ENCODE measurements at places on chromosomes 6 and 20. TPM values are rescaled to one million over a fixed set of nuclear protein-coding genes. Genes with fewer than 3 reads are reported as not detected.

The SPATA25 gene
- 7.3 TPM for total RNA-seq

The BICRAL gene
- 5.3 TPM for total RNA-seq

The OPRM1 gene
- not detected for total RNA-seq

DNA sequence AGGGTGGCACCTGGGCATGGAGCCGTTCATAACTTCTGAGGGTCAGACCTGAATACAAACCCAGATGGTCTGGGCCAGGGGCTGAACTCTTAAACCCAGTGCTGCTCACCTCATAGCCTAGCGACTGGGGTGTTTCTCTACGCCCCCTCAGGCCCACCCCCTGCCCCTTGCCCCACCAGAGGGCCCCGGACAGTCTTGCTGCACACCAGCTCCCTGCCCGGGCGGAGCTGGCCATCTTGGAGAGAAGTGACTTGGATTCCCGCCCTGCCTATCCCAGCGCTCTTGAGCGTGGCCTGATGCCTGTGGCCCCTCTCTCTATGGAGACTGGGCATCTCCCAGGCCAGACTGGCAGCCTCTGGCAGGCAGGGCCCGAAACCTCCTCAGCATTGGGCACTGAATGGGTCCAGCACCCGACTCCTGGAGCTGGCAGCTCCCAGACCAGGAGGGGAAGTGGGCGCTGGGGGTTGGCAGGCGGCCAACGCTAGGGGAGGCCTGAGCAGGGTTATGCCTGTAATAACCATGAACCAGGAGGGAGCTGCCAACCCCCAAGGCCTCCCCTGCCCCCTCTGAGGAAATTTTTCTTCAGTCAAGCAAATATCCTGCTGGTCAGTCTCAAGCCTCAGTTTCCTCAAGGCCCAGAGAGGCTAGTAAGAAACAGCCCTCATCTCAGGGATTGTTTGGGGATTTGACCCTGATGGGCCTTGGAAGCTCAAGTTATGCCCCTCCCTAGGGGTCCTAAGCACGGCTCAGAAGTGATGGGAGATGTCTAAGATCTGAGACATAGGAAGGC is 169.5 kb downstream of the VEGFA start:
- no peaks in the 10 kb centered on the region for H3K36me3 ChIP-seq
- no peak overlapping the region for H3K27ac ChIP-seq
- no peak overlapping the region for H3K4me3 ChIP-seq

DNA sequence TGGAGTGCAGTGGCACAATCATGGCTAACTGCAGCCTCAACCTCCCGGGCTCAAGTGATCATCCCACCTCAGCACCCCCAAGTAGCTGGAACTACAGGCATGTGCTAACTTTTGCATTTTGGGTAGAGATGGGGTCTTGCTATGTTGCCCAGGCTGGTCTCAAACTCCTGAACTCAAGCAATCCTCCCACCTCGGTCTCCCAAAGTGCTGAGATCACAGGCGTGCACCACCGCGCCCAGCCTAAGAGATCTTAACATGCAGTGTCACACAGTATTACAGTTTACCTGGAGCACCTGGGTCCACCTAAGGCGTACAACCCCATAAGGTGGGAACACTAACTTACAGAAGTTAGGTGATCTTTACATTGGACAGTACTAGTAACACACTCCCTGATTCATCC is 29.5 kb downstream of the TMEM242 start:
- H3K4me3 ChIP-seq = no peak overlapping the region
- H3K4me1 ChIP-seq = no peaks in the 10 kb centered on the region
- no peaks in the 10 kb centered on the region for H3K27me3 ChIP-seq
- H3K36me3 ChIP-seq = no peaks in the 10 kb centered on the region
- no peak for DNase-seq

DNA sequence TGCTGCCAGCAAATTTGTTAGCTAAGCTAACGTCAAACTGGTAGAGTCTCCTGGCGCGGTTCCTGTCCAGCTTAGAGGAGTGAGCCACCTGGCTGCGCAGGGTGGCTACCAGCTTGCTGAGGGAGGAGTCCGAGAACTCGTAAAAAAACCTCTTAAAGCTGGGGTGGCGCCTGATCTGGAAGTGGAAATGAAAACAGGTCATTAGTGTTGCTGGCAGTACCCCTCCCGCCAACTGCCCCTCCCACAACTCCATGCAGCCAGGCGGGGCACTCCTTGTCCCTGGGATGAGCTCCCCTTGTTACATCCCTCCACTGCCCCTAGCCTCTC is 17.3 kb downstream of the BNIP5 start:
- no peak for DNase-seq
- peaks cover 12% of the 10 kb centered on the region for H3K4me1 ChIP-seq
- no peak overlapping the region for H3K27ac ChIP-seq
- no peak overlapping the region for H3K4me3 ChIP-seq

The LY6G5B gene
- 13.9 TPM for total RNA-seq

DNA sequence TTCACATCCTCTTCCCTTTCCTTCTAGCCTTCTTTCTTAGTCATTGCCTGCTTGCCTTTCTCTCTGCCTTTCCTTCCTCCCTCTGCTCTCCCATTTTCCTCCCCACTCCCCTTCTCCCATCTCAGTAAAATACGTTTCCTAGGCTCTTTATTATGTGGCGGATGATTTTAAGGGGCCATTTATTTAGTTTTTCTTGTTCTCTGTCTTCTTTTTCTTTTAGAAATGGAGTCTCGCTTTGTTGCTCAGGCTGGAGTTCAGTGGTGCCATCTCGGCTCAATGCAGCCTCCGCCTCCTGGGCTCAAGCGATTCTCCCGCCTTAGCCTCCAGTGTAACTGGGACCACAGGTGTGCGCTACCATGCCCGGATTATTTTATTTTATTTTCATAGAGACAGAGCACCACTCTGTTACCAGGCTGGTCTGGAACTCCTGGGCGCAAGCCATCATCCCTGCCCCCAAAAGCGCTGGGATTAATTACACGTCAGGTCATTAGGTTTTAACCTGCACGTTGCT is 1.5 kb downstream of the MTHFD1L start:
- H3K4me1 ChIP-seq = no peaks in the 10 kb centered on the region
- H3K4me3 ChIP-seq = peak overlapping the region; percentile 85
- DNase-seq = no peak
- H3K36me3 ChIP-seq = no peaks in the 10 kb centered on the region

DNA sequence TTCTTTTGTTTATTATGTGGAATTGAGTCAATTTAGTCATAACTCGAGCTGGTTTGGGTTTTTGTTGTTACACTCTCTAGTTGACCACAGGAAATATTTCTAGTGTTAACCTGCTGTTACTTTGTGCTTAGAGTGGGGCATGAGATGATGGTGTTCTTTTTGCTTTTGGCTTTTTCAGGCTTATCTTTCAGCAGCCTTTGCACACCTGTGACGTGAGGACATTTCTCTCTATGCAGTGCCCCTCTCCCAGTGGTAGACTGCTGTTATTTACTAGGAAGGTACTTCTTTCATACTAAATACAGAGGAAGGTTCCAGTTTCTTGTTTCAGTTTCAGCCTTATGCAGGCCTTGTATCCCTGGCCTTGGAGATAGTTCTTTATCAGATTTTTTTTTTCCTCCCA is 766.8 kb upstream of the MAN1A1 start:
- H3K4me1 ChIP-seq = no peaks in the 10 kb centered on the region
- no peak overlapping the region for H3K27ac ChIP-seq
- H3K36me3 ChIP-seq = no peaks in the 10 kb centered on the region
- no peak overlapping the region for H3K4me3 ChIP-seq

The PRKN gene
- not detected for total RNA-seq

DNA sequence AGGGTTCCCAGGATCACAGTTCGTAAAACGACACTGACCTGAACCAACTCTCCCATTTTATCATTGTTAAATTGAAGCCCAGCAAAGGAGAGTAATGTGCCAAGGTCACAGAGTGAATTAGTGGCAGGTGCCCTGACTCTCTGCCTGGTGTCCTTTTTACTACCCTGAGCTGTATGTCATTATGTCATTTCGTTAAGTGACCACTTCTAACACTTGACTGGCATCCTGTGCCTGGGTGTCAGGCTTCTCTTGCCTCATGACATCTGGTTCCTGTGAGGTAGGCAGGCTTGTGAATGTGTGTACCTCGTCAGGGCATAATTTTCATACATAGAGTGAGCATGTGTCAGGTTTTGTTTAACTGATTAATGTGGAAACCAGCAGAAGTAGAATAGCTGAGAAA is 48.6 kb downstream of the RALY start:
- H3K36me3 ChIP-seq = peaks cover 2% of the 10 kb centered on the region
- H3K4me1 ChIP-seq = peaks cover 39% of the 10 kb centered on the region
- no peak for DNase-seq
- no peak overlapping the region for H3K27ac ChIP-seq

The NKX2-4 gene
- total RNA-seq = not detected

DNA sequence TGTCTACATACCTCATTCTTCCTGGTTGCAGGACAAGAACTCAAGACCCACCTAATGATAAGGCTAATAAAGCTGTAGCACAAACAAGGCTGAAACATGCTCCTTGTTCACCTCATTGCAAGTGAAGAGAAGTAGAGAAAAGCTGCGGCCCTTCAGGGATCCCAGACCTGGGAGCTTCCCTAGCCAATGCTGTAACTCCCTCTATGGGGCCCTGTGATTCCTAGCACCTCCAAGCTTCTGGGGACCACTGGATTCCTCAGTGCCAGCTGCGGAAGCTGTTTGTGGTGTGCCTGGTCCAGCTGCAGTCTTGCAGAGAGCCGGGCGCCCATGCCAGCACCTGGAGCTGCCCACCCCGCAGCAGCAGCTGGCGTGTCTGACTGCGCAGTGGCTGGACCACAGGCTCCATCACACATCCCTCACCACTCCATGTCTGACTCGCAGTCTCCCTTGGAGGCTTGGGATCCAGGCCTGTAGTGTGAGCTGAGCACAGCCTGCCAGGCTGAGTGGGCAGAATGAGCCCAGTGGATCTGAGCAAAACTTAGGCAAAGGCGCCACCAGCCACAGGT is 737.2 kb upstream of the GJE1 start:
- H3K27me3 ChIP-seq = no peaks in the 10 kb centered on the region
- H3K4me1 ChIP-seq = no peaks in the 10 kb centered on the region
- no peaks in the 10 kb centered on the region for H3K36me3 ChIP-seq
- H3K4me3 ChIP-seq = no peak overlapping the region

The EMILIN3 gene
- total RNA-seq = 0.51 TPM

DNA sequence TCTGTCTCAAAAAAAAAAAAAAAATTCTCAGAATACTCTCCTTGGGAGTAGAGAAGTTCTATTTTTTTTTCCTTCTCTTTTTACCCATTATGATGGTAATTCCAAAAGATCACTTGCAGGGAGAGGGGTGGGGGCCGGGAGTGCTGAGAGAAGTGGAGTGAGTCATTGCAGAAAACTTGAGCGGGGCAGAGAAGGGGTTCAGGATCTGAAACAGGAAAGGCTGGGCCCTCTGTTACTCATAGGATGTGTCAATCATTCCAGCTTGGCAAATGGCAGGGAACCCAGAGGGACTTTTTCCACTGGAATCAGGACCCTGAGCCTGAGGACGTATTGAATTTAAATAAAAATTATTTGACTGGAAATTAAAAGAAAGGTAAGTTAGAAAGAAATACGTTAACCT is 111.4 kb upstream of the ARMC2 start:
- H3K27me3 ChIP-seq = no peaks in the 10 kb centered on the region
- H3K4me3 ChIP-seq = no peak overlapping the region
- DNase-seq = no peak
- no peak overlapping the region for H3K27ac ChIP-seq

The CDSN gene
- total RNA-seq = not detected

DNA sequence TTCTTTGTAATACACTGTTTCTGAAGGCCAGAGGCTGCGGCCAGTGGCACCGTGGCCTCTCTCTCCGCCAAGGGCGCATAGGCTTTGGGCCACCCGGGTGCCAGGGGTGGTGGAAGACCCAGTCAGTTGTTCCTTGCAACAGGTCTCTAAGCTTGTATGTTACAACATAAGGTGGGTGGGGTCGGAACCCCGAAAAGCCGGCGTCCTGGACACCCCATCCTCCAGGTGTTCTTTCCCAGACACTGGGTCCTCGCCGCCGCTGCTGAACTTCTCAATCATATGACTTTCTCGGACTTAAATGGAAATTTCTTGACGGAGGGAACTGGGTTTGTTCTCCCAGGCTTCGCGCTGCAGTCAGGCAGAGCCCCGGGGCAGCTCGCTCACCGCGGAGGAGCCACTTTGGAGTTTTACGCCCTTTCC is 983 bp upstream of the KCNQ5 start:
- H3K4me3 ChIP-seq = no peak overlapping the region
- no peaks in the 10 kb centered on the region for H3K36me3 ChIP-seq

The BMP2 gene
- total RNA-seq = 24.3 TPM

DNA sequence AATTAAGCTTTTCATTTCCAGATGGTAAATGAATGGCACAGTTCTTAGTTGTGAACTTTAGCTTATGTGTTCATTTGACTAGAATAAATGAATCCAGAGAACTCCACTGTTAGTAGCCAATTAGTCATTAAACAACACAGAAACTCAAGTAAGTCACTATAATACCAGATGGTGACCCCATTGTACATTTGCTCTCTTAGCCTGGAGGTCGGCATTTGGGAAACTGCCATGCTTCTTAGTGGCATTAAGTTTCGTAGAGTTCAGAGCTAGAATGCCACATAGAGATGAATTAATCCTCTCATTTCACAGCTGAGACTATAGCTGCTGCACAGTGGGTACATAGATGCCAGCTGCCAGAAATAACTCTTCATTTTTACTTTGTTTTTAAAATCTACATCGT is 10.8 kb upstream of the DTNBP1 start:
- H3K27me3 ChIP-seq = no peaks in the 10 kb centered on the region
- H3K27ac ChIP-seq = no peak overlapping the region
- H3K36me3 ChIP-seq = no peaks in the 10 kb centered on the region
- H3K4me3 ChIP-seq = no peak overlapping the region
- DNase-seq = no peak
- H3K4me1 ChIP-seq = no peaks in the 10 kb centered on the region
